Bronchial smooth muscle cell (primary cell): ENCODE measurements at places on chromosomes 7 and 10. TPM values are rescaled to one million over a fixed set of nuclear protein-coding genes. Genes with fewer than 3 reads are reported as not detected.

MSS51 gene
- 1.1 and 1.4 TPM in 2 replicates for total RNA-seq

ASB10 gene
- not detected in 2 replicates for total RNA-seq

KLF14 gene
- total RNA-seq: under 0.01 TPM in 1 of 2 replicates, not detected in the other

UCN3 gene
- not detected in 2 replicates for total RNA-seq

CXCL12 gene
- total RNA-seq: 54.7 and 125 TPM in 2 replicates

TMEM72 gene
- total RNA-seq: not detected in 2 replicates

MOSPD3 gene
- total RNA-seq: 4.0 and 5.4 TPM in 2 replicates

PROSER2 gene
- total RNA-seq: 0.95 and 1.2 TPM in 2 replicates

HHEX gene
- total RNA-seq: 2.8 and 7.9 TPM in 2 replicates

C10orf62 gene
- not detected in 2 replicates for total RNA-seq

MICALL2 gene
- total RNA-seq: 17.2 and 18.1 TPM in 2 replicates

SLC26A3 gene
- total RNA-seq: not detected in 2 replicates

HOGA1 gene
- total RNA-seq: 0.34 and 1.4 TPM in 2 replicates

PPIA gene
- total RNA-seq: 773 and 1,099 TPM in 2 replicates

CALML3 gene
- total RNA-seq: not detected in 2 replicates

MAP3K8 gene
- total RNA-seq: 6.9 and 7.1 TPM in 2 replicates
